Esophagus muscularis mucosa (tissue), 4 donors: ENCODE measurements at places on chromosomes 1 and 21. TPM values are rescaled to one million over a fixed set of nuclear protein-coding genes. Genes with fewer than 3 reads are reported as not detected.

The RNU1-1 gene
- under 0.01 TPM for total RNA-seq

DNA sequence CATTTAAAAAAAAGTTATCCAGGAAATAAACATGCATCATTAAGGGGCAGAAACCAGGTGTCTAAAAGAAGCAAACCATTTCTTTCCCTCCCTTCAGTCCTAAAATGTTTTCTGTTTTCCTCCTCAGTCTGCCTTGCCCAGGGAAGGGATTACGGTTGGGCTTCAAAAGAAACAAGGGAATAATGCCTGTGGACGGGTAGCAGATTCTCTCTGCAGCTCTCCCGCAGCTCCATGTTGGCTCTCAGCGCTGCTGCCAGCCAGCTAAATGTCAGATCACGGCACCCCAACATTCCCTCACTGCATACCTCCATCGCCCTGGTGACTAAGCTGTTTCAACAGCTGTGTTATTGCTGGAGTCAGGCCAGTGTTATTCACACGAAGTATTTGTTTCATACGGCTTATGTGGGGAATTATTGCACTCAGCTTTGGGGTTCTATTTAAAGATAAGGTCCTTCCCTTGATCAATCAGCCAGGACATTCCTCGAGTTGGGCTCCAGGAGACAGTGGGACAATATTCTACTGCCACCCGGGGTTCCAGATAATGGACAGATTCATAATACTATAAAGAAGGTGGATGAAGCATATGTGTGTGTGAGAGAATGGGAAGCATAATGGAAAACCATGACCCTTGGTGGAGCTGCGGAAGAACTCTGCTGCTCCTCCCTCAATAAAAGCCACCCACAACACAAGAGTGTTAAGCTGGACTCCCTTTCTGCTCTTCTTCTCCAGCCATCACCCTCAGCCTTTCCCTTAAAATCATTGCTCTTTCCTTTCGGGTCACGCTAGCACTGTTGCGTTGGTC is 58.2 kb downstream of the WLS start:
- no peaks in the 10 kb centered on the region for H3K27me3 ChIP-seq
- peak overlapping the region; percentile 39 for H3K4me3 ChIP-seq
- H3K27ac ChIP-seq = peak overlapping the region; percentile 77
- H3K36me3 ChIP-seq = no peaks in the 10 kb centered on the region
- peaks cover 77% of the 10 kb centered on the region for H3K4me1 ChIP-seq
- DNase-seq = no peak

- H3K4me1 ChIP-seq = no peaks in the 10 kb centered on the region
- DNase-seq = no peak
- no peaks in the 10 kb centered on the region for H3K27me3 ChIP-seq
- H3K27ac ChIP-seq = no peak overlapping the region
- no peak overlapping the region for H3K4me3 ChIP-seq
Measured at GRCh38 chr1:101664726-101665125, 332.0 kb downstream of the OLFM3 start.

The KPRP gene
- not detected for total RNA-seq

DNA sequence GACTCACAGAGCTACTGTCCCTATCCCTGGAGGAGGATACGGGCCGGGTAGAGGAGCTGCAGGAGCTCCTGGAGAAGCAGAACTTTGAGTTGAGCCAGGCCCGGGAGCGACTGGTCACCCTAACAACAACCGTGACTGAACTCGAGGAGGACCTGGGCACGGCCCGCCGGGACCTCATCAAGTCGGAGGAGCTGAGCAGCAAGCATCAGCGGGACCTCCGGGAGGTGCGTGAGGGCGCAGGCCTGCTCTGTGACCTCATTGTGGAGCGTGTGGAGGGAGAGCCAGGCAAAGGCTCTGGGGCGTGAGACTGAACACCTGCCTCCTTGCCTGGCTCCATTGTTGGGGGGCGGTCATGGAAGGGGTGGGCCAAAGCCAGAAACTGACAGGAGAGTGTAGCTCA is 19.0 kb downstream of the PPFIA4 start:
- no peaks in the 10 kb centered on the region for H3K27me3 ChIP-seq
- H3K4me1 ChIP-seq = peaks cover 18% of the 10 kb centered on the region
- no peak for DNase-seq
- no peak overlapping the region for H3K4me3 ChIP-seq
- no peaks in the 10 kb centered on the region for H3K36me3 ChIP-seq
- H3K27ac ChIP-seq = no peak overlapping the region

The SAMD13 gene
- 2.5 TPM for total RNA-seq

- H3K36me3 ChIP-seq = no peaks in the 10 kb centered on the region
- DNase-seq = no peak
- no peak overlapping the region for H3K4me3 ChIP-seq
- no peaks in the 10 kb centered on the region for H3K27me3 ChIP-seq
- H3K27ac ChIP-seq = no peak overlapping the region
Measured at GRCh38 chr21:40466893-40467483, 380.0 kb downstream of the DSCAM start.

The TMEM39B gene
- 6.0 TPM for total RNA-seq

DNA sequence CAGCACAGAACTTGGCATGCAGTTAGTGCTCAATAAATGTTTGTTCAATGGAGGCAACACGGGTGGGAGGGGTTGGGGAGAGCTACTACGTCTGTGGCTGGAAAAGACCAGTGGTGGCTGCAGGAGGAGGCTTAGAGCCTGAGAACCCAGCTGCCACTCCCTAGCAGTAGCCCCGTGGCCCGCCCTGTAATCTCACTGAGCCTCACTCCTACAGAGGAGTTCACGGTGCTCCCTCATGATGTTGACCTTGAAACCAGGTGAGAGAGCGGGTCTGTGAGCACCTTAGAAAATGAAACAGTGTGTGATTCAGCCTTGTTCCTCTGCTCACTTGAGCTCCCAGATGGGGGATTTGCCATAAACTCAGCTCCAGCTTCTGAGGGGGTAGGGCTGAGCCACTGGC is 299.6 kb downstream of the NPHP4 start:
- H3K4me3 ChIP-seq = no peak overlapping the region
- H3K27ac ChIP-seq = no peak overlapping the region
- DNase-seq = no peak
- H3K27me3 ChIP-seq = peaks cover 6% of the 10 kb centered on the region

GRCh38 chr21:38208118-38208517 is 48.7 kb upstream of the KCNJ15 start:
- H3K27me3 ChIP-seq = no peaks in the 10 kb centered on the region
- DNase-seq = no peak
- H3K36me3 ChIP-seq = no peaks in the 10 kb centered on the region
- no peaks in the 10 kb centered on the region for H3K4me1 ChIP-seq
- no peak overlapping the region for H3K27ac ChIP-seq

The AADACL4 gene
- total RNA-seq = not detected

- no peaks in the 10 kb centered on the region for H3K27me3 ChIP-seq
- no peak overlapping the region for H3K27ac ChIP-seq
- DNase-seq = no peak
- H3K4me1 ChIP-seq = no peaks in the 10 kb centered on the region
- H3K4me3 ChIP-seq = no peak overlapping the region
Measured at GRCh38 chr1:3377166-3377565, 77.3 kb upstream of the ARHGEF16 start.

The SPATA17 gene
- total RNA-seq = 0.50 TPM

The FAM177B gene
- total RNA-seq = not detected

GRCh38 chr21:37829447-37829846 is 86.8 kb downstream of the KCNJ6 start:
- H3K4me1 ChIP-seq = no peaks in the 10 kb centered on the region
- DNase-seq = no peak
- no peak overlapping the region for H3K4me3 ChIP-seq
- H3K27ac ChIP-seq = no peak overlapping the region
- H3K27me3 ChIP-seq = no peaks in the 10 kb centered on the region
- no peaks in the 10 kb centered on the region for H3K36me3 ChIP-seq

The HSD3B1 gene
- not detected for total RNA-seq

- no peaks in the 10 kb centered on the region for H3K27me3 ChIP-seq
- H3K36me3 ChIP-seq = no peaks in the 10 kb centered on the region
- peaks cover 12% of the 10 kb centered on the region for H3K4me1 ChIP-seq
- no peak overlapping the region for H3K27ac ChIP-seq
- no peak overlapping the region for H3K4me3 ChIP-seq
Measured at GRCh38 chr1:232901255-232901654, 49.2 kb upstream of the NTPCR start.

DNA sequence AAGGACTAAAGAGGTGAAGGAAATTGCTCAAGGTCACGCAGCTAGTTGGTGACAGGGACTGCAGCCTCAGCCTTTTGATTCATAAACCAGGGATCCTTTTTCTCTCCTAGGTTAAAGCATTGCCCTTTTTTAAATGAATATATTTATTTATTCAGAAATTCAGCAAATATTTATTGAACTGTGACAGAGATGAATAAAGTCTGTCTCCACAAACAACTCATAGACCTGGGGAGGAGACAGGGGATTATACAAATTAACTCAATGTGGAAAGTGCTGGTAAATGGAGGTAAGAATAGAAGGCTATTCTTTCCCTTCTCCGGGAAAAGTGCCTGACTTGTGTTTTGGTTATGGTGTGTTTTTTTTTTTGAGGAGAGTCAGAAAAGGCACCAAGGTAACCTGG is 110.7 kb downstream of the ROR1 start:
- no peak for DNase-seq
- H3K36me3 ChIP-seq = no peaks in the 10 kb centered on the region
- H3K27ac ChIP-seq = no peak overlapping the region
- no peak overlapping the region for H3K4me3 ChIP-seq

The OR2T35 gene
- not detected for total RNA-seq

GRCh38 chr1:61343734-61344420 is 261.5 kb downstream of the NFIA start:
- no peak overlapping the region for H3K4me3 ChIP-seq
- no peaks in the 10 kb centered on the region for H3K27me3 ChIP-seq
- no peak for DNase-seq
- peak overlapping the region; percentile 14 for H3K27ac ChIP-seq
- peaks cover 22% of the 10 kb centered on the region for H3K4me1 ChIP-seq

DNA sequence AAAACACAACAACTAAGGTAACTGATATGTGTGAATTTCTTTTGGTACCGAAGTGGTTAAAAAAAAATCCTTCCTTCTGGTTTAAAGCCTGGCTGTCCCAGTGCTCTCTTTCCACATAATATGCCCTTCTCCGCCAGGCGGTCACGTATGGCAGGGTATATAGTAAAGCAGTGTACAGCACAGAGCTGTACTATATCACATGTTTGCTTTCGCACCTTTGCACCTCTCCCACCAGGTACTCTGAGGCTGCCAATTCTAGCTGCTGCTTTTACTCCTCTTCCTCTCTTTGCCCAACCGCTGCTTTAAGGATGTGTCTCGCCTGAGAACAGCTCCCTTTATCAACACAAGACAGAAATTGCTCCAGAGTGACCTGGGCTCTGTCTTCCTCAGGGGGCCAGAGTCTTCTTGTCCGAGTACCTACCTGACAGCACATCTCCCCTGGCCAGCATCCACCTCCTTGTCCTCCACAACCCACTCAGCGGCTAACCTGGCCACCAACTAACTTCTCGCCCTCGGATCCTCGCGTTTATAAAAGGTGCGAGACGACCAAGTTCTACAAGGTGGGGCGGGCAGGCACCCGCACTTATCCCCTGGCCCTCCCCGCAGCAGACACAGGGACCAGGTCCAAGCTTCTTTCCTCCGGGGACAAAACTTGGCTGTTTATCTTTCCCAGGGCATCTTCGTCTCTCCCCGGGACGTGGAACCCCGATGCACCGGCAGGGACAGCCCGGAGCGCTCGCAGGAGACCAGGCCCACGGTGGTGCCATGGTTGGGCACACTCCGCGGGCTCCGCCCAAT is 1.6 kb downstream of the COLGALT2 start:
- H3K27me3 ChIP-seq = no peaks in the 10 kb centered on the region
- H3K4me3 ChIP-seq = peak overlapping the region; percentile 72
- peak overlapping the region; percentile 58 for H3K27ac ChIP-seq
- H3K36me3 ChIP-seq = no peaks in the 10 kb centered on the region
- H3K4me1 ChIP-seq = peaks cover 21% of the 10 kb centered on the region
- DNase-seq = no peak

The CYYR1 gene
- total RNA-seq = 14.4 TPM

The LCE2B gene
- not detected for total RNA-seq

The RIIAD1 gene
- total RNA-seq = not detected

The ETV3L gene
- total RNA-seq = not detected

DNA sequence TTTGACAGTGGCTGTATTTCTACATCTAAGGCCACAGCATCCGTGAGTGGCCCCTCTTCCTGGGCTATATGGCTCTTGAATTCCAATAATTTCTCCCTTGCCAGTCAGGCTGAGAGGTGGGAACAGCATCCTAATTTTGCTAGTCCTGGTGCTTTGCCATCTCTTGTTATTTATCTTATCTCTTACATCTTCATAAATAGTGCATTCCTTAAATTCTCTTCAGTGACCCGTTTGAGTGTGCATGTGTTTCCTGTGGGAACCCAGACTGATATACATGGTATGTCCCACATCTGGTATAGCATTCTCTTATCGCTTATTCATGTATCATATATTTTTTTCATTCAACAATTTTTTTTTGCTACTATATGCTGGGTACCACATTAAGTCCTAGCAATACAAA is 9.9 kb downstream of the S100A11 start:
- H3K36me3 ChIP-seq = peaks cover 18% of the 10 kb centered on the region
- H3K4me3 ChIP-seq = no peak overlapping the region
- no peak overlapping the region for H3K27ac ChIP-seq
- no peak for DNase-seq
- no peaks in the 10 kb centered on the region for H3K27me3 ChIP-seq

DNA sequence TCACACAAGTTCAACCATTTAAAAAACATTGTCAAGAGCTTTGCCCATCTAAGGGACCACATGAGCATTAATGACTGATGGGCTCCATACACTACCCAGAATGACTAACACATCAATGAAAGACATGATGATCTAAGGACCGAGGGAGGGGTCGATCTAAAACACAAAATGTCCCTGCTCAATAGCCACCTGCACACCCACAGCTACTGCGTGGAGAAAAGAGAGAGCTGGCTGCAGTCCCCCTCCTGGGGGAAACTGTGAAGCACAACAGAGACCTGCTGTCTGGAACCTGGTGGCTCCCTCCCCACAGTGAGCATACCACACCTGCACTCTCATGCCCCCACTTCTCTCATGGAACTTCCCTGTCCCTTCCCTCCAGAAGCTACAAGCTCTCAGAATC is 130.1 kb upstream of the ERG start:
- H3K4me3 ChIP-seq = no peak overlapping the region
- peak; percentile 83 for DNase-seq
- H3K27me3 ChIP-seq = no peaks in the 10 kb centered on the region
- no peaks in the 10 kb centered on the region for H3K36me3 ChIP-seq
- H3K27ac ChIP-seq = no peak overlapping the region
- H3K4me1 ChIP-seq = no peaks in the 10 kb centered on the region

The MYCL gene
- 0.13 TPM for total RNA-seq

DNA sequence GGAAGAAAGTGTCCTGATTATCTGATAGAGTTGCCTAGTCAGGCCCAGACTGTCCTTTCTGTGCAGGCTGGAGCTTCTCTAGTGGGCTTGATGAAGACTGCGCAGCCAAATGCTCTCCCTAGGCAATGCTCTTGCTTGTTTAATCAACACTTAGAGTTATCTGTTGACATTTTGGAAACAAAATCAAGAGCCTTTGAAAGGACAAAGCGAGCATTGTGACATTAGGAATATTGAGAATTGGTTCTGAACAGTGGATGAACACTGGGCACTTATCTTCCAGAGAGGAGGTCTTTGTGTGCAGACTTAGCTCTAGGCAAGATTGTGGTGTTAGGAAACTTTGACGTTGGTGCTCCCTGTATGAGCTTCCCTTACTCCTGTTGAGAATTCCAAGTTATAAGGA is 94.5 kb downstream of the DNTTIP2 start:
- no peak for DNase-seq
- H3K4me3 ChIP-seq = no peak overlapping the region
- no peaks in the 10 kb centered on the region for H3K4me1 ChIP-seq
- H3K27me3 ChIP-seq = no peaks in the 10 kb centered on the region
